ENCODE measurements at places on chromosomes 3 and 15.
A peak's percentile ranks its signal among the peaks of the same experiment; 100 is the strongest.

- peak; percentile 65 for DNase-seq
Measured at GRCh38 chr3:89107461-89108290, at the start of gene EPHA3. EPHA3 (plus strand) TSS chr3:89107621; CDS start chr3:89107749, 128 bp downstream.

- no peak for DNase-seq
Measured at GRCh38 chr15:73704869-73705645, 20.9 kb downstream of the CD276 start.

DNA sequence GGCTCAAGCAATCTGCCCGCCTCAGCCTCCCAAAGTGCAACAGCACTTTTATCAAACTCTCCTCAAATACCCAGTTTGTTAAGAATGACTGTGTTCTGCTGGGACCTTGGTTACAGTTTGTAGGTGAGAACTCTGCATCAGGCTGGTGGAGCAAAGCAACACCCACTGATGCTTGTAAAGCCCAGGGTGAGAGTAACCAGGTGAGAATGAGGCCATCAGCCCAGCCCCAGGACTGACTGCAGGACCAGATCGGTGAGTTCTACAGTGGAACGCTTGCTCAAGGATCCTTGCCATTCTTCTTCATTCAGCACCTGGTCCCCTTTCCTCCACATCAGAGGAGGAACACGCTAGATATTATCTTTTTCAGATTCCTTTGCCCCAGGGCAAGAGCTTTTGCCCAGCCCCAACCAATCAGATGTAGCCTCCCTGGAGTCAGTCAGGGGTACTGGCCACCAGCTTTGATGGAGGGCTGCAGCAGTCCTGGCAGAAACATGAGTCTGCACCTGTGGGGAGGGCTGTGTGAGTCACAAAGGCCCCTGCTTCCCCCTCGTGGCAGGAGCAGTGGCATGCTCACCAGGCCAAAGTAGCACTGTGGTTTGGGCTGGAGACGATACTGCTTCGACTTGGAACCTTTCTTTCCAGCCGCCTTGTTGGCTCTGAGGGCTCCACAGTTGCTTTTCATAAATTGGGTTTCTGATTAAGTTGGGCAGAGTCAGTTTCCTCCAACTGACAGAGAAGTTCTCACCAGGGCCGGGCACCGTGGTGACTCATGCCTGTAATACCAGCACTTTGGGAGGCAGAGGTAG lies 3.5 kb upstream of the SHISA5 start:
- peak; percentile 40 for DNase-seq

DNA sequence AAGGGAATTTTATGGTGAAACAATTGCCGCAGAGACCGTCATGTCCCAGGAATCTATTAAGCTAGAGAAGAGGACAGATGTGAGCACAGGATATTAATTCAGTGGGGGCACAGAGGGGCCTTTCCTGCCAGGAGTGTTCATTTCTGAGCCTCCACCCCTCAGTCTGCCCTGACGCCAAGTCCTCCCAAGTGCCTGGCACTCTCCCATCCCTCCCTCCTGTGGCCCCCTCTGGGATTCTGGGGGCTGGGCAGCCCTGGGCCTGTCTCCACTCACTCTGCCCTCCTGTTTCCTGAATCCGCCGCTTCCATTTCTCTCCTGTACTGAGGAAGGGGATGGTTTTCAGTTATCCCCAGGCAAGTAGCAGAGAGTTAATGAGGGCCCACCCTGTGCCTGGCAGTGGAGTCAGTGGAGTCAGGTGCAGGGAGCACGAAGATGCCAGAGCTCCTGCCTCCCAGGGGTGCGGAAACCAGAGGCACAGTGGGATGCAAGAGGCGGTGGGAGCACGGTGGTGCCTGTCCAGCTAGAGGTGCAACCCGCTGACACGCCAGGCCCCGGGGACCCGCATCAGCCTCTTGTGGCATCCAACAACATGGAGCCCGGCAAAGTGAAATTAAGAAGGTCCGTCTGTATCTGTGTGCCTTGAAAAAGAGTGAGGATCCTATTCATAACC lies 212.5 kb downstream of the XXYLT1 start:
- no peak for DNase-seq

DNA sequence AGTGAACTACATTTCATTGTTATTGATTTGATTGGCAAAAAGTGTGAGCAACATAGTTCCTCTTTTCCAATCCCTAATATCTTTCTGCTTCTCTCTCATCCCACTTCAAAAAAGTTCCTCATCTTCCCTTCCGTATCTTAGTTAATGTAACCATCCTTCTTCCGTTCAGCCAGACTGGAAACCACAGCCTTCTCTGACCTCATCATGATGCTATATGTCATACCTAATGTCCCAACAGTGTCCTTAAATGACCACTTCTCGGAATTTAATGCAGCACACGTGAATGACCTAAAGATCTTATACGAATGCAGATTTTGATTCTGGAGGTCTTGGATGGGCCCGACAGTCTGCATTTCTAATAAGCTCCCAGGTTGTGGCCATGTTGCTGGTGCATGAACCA lies 320.3 kb upstream of the SATB1 start:
- no peak for DNase-seq

DNA sequence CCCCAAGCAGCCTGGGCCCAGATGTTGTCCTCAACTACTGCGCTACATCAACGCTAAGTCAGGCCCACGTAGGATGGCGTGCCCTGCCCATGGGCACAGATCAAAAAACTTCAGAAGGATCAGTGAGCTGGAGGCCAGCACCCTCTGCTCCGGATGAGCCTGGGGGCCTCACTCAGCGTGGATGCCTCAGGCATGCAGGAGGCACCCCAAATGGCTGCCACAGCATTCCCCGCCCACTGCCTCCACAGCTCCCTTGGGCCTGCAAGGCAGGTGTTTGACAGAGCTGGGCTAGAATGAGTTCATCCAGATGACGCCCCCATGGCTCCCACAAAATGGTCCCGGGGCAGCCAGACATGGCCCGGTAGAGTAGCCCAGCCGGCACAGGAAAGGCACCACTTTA lies 7.1 kb downstream of the ATP2B2 start:
- DNase-seq: no peak

DNA sequence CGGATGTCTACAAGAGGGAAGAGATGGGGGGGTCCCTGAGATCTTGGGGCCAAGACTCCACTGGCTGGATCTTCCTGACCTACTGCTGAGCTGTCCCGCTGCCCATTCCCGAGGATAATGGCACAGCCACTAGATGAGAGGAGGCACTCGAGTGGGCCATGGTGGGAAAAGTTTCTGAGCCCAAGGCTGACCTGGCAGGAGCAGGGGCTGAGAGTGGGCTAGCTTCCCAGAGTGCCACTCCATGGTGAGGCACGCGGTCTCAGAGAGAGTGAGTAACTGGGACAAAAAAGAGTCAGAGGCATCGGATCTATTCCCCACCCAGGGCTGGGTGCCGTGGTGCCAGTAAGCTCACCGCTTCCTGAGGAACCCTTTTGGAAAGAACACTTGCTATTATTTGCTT lies 10.9 kb downstream of the SLC51B start:
- no peak for DNase-seq

DNA sequence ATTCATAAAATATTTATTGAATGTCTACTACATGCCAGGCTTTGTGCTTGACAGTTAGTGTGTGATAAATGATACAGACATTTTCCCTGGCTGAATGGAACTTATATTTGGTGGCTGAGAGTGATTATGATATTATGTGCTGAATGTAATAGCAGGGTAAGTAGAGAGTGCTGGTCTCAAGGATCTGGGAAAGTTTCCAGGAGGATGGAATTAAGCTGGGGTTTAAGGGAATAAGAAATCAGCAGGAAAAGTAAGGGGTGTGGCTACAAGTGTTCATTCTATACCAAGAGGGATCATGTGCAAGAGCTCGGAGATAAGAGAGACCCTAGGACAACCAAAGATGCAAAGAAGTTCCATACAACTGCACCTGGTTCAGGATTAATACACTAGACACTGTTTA lies 500.1 kb upstream of the CFAP20DC start:
- no peak for DNase-seq

DNA sequence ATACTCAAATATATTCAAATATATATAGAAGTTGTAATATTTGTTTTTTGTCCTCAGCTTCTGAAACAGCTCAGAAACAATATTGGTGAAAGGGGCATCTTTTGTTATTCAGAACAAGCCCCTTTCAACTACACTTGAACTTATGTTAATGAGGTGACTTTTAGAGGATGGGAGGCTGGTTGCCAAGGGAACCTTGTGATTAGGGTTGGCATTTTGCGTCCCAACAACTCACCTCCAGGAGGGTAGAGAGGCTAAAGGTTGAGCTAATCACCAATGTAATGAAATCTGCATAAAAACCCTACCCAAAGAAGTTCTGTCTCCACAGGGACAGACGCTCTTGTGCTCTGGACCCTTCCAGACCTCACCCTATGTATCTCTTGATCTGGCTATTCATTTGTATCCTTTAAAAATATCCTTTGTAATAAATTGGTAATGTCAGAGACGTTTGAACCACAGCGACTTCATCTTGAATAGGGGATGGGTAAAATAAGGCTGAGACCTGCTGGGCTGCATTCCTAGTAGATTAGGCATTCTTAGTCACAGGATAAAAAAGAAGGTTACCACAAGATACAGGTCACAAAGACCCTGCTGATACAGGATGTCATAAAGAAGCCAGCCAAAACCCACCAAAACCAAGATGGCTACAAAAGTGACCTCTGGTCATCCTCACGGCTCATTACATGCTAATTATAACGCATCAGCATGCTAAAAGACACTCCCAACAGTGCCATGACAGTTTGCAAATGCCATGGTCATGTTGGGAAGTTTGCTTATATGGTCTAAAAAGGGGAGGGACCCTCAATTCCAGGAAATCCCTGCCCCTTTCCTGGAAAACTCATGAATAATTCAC lies 111.1 kb downstream of the FMN1 start:
- no peak for DNase-seq

- no peak for DNase-seq
Measured at GRCh38 chr15:82843566-82843965, 34.1 kb downstream of the WHAMM start.

DNA sequence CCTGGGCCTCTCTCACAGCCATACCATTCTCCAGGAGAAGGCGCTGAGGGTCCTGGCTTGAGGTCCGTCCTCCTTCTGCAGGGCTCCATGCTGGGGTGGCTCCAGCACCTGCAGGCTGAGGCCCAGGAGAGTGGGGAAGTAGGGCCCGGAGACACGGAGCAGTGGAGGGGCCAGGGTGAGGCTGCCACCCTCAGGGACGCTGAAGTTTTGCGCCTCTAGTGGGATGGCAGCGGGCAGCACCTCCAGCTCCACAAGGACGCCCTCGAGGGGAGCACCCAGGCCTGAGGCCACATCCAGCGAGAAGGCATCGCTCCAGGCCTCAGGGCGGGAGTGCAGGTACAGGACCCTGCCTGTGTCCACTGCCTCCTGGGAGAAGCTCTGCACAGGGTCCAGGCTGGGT lies 27.5 kb downstream of the CSPG4 start:
- DNase-seq: no peak
